Activated CD8-positive, alpha-beta memory T cell treated with anti-CD3 and anti-CD28 coated beads for 1 hour (primary cell): ENCODE measurements at places on chromosomes 3 and 15.

- no peak for DNase-seq
Measured at GRCh38 chr3:42710323-42711021, 7.9 kb upstream of the HHATL start.

GRCh38 chr15:78620527-78621421 lies at the start of gene CHRNA3:
Gene CHRNA3, minus strand, starts transcription at chr15:78620996. Its CDS starts 202 bp downstream, at chr15:78620794.
- no peak for DNase-seq

DNA sequence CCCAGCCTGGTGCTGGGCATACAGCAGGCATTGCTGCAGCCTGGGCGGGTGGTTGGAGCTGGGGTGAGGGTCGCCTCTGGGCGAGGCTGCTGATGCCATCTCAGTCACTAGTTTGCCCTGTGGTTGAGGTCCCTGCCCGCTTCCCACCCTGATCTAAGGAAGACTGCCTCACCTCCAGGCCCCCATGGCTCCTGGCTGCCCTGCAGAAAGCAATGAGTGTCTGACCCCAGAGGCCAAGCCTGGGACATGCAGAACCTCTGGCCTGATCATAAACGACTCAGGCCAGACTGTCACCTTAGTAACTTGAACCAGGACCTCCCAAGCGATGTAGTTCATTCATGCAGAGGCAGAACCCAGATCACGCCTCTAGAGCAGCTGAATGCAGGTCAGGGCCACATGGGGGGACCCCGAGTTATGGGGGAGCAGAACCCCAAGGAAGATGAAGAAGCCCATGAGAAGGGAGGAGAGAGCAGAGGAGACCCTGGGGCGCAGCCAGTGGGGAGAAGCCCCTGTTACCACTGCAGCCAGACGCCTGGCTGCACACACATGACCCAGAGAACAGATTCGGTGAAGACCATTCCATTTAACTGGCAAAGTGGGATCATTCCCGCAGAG lies 213.9 kb downstream of the TBC1D2B start:
- no peak for DNase-seq

DNA sequence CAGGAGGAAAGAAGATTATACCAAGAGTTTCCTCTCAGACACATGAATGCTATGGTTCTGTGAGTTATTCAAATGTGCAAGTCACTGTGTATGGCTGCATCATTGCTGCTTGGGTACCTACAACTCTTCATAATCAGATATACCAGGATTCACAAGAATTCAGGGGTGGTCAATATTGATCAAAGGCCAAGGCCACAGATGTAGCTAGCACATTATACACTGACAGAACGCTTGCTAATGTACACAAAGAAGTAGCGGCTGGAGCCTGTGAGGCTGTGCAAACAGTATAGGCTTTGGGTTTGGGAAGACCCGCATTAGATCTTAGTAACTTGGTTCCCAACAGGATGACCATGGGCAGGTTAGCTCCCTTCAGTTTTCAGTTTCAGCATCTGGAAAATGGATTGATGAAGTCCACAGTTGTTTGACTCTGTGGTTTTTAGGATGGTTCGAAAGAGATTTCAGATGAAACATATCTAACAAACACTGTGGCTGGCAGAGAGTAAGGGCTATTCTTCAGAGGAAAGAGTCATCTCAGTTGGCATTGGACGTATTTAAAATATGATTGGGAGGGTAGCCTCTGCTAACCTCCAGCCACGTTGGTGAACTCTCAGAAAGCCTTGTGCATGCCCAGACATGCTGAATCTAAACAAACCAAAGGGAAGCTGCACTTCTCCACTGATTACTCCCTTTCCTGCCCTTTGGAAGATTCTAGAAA lies 748.7 kb upstream of the CFAP20DC start:
- no peak for DNase-seq

- DNase-seq = no peak
Measured at GRCh38 chr3:151439652-151440125, 21.2 kb downstream of the IGSF10 start.
